ENCODE measurements at places on chromosomes 1 and 21.

DNA sequence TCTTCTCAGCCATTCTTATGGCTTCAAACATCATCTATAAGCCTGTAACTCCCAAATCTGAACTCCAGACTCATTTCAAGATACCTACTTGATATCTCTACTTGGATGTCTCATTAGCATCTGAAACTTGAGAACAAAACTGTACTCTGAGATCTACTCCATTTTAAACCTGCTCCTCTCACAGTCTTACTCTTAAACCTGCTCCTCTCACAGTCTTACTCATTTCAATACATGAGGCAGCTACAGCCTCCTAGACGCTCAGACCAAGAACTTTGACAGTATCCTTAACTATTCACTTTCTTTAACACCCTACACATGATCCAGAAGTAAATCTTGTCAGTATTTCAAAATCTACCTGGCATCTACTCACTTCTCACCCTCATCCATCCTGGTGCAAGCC lies 54.3 kb downstream of the NBPF6 start:
- no peak for DNase-seq

DNA sequence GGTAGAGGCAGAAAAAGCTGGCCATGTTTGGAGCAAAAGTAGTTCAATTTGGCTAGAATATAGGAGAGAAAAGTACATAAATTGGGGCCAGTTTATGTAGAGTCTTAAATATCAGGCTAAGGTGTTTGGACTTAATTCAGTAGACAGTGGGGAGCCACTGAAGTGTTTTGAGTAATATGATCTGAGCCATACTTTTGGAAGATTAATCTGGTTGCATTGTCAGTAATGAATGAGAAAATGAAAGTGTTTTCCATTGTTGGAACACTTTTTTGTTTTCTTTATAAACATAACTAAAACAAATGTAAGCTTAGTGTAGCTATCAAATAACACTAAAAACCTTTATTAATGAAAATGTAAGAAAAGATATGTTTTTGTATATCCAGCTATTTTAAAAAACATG lies 42.1 kb downstream of the POU2F1 start:
- no peak for DNase-seq

- no peak for DNase-seq
These were observed 199.4 kb downstream of the RPS6KC1 start for GRCh38 chr1:213250446-213250845.

DNA sequence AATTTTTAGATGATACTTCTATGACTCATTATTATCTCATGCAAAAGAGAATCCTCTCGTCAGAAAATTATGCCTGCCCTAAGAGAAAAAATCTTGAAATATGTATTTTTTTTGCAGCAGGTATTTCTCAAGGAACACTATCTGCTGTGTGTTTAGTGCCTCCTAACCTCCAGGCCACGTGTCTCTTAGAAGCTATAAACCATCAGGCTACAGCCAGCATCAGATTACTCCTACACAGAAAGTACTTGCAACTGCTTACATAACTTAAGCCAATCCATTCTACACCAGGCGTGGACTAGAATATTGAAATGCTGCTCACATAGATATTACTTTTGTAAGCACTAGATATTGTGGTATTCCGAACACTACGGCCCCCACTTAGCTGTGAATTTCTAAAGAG lies 933.4 kb downstream of the PLA2G4A start:
- no peak for DNase-seq

- DNase-seq, result peak; percentile 60
These were observed 3.9 kb upstream of the IFI44 start for GRCh38 chr1:78645723-78646122.

DNA sequence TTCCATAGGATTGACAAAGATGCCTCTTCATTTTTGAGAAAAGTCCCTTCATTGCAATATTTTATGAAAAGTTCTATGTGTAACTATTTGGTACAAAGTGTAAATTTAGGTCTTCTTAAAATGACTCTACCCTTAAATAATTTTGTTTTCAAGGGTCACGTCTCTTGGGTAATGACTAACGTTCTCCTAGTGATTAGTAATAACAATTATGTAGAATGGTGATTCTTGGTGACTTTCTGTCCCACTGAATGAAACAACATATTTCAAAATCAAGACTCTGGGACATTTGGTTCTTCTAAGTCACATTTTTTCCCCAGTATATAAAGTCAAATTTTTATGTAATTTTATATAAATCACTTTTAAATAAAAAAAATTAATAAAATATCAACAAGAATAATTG lies 277.5 kb upstream of the ADAMTS5 start:
- no peak for DNase-seq
